ENCODE measurements at places on chromosomes 16 and 17.

- DNase-seq = no peak
These were observed 7.9 kb upstream of the MFSD6L start for GRCh38 chr17:8806926-8807550.

- peak; percentile 88 for DNase-seq
These were observed 823 bp downstream of the NBR1 start for GRCh38 chr17:43171586-43172487.

- no peak for DNase-seq
These were observed 5.7 kb downstream of the GOSR2 start for GRCh38 chr17:46928467-46929261.

- no peak for DNase-seq
These were observed 152.4 kb downstream of the ZNF423 start for GRCh38 chr16:49703483-49703882.

DNA sequence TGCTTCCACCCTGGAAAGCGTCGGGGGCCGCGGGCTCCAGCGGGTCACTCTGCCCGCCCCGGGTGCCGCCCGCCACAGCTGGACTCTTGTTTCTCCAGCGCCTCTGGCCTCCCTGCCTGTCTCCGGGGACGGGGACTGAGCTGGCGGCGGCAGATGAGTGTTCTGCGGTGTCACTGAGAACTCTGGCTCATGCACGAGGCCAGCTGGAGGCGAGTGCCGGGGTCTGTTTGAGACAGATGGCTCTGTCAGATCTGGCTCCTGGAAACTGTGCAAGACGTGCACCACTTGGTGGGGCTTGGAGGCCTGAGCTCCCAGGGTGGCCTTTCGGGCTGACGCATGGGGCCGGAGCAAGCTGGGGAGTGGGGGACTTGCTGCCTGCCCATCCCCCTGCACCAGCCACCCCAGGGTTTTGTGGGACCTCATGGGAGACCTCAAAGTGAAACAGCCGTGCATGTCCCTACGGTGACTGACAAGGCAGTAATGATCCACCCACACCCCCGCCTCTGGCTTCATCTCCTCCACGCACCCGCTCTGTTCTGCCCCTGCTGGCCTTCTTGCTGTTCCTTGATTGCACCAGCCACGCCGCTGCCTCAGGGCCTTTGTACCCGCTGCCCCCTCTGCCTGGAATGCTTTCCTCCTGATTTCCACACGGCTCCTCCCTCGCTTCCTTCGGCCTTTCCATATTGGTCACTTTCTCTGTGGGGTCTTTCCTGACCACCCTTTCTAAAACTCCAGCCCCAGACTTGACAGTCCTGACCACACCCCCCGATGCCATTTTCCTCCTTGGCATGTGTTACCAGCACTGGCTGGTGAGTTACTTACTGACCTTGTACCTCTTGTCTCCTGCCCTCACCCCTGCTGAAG is 174.9 kb upstream of the CIBAR2 start:
- DNase-seq = no peak

- DNase-seq = no peak
These were observed 351.1 kb downstream of the KCNJ2 start for GRCh38 chr17:70520447-70520846.

DNA sequence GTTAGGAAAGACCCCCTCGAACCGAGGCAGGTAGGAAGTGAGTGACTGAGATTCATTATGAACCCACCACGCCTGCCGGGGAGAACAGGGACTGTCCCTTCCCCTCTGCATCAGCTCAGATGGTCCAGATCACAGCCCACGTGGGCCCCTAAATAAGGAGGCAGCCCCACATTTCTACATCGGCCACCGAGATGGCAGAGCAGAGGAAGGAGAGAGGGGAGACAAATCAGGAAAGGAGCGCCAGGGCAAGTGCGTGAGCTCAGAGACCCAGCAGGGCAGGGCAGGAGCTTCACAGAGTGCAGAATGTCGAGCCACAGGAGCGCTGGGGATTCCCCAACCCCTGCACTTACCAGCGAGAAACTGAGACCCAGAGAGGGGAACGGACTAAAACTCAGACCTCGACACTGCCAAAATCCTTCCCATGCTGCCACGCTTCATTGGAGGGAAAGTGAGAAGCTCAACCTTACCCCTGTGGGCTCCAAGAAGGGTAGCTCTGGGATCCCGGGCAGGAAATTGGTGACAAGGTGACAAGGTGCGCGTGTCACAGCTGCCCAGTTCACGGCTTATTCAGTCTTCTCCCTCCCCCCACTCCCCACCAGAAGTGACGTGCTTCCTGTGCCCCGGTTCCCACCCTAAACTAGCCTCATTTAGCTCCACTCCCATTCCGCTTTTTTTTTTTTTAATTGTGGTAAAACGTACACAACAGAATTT is at the start of gene ICAM2:
TSS of gene ICAM2 (minus strand) at position 578 of the 711 bp plus-strand sequence. CDS start 13,942 bp downstream, outside the sequence.
- peak; percentile 34 for DNase-seq

GRCh38 chr17:28100251-28100650 is 57.8 kb downstream of the NLK start:
- no peak for DNase-seq

- DNase-seq = no peak
These were observed 186.3 kb upstream of the XYLT1 start for GRCh38 chr16:17657045-17657444.

- DNase-seq = no peak
These were observed 2.9 kb downstream of the CMC2 start for GRCh38 chr16:81003610-81004460.

- DNase-seq = no peak
These were observed 10.0 kb downstream of the SLC22A31 start for GRCh38 chr16:89190150-89190958.

DNA sequence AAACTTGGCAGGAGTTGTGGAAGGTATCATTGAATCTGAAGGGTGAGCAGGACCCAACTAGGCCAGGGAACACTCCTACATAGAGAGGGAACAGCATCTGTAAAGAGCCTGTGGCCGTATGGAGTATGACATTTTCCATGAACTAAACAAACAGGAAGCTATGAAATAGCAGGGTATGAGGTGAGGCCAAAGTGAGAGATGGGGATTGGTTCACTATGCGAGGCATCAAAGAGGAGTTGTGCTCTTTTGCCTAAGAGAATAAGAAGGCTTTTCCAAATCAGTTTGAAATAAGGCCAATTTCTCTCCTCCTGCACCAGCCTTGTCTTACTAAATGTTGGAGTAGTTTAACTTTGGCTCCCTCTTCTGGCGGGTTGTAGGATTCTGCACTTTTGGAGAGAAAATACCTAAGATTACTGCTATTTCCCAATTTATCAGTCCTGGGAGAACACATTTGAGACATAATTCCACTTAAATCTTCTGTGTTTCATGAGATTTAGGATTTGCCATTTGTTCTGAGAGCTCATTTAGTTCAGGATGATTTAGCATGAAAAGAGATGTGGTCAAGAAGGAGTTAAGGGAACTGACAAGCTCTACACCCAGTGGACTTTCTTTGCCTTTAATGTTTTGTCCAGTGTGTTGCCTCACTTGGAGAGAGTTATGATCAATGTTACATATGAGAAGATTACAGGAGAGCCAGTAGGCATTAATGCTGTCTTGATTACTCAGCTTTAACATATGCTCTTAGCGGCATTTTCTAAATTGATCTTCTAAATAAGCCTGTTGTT is 55.4 kb downstream of the TNRC6C start:
- peak; percentile 74 for DNase-seq

GRCh38 chr17:29004081-29004692 is 1.6 kb downstream of the SEZ6 start:
- DNase-seq = no peak

- DNase-seq = peak; percentile 58
These were observed 27.1 kb upstream of the ANKFN1 start for GRCh38 chr17:56125830-56126819.

DNA sequence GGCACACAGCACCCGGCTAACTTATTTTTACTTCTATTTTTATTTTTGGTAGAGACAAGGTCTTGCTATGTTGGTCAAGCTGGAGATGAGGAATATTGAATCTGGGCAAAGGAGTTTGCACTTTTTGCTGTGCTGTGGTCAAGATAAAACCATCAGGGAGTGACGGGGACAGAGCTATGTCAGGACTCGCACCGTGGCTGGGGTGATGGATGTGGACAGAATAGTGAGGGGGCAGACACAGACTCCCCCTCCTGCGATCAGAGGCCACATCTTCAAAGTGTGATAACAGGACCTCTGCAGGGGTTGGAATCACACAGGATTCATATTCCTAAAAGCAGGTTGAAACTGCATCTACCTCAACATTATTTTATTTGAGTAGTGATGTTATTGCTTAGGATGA is 25.6 kb downstream of the IL21R start:
- DNase-seq = no peak

GRCh38 chr17:14886200-14886739 is 378.9 kb downstream of the PMP22 start:
- peak; percentile 3 for DNase-seq

GRCh38 chr16:85777583-85778310 is 21.6 kb downstream of the EMC8 start:
- no peak for DNase-seq

DNA sequence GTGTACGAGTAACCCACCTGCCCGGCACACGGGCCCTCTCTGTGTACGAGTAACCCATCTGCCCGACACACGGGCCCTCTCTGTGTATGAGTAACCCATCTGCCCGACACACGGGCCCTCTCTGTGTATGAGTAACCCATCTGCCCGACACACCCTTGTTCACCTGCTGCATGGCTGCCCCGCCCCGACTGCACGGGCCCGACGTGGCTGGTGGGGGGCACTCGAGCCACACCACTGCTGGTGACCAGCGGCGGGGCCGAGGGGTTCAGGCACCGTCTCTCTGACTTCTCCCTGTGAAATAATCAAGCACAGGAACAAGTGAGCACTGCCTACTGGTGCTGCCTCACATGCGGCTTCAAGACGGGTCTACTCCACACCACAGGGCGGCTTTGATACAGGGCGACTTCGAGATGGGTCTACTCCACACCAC is 22.1 kb downstream of the MAP1LC3B start:
- no peak for DNase-seq

GRCh38 chr17:50426814-50427787 is 1.1 kb downstream of the ACSF2 start:
- peak; percentile 51 for DNase-seq
